IPS DF 6.9 (cell line): ENCODE measurements at places on chromosomes 5 and 9.

- DNase-seq, result no peak
- no peaks in the 10 kb centered on the region for H3K27me3 ChIP-seq
- no peak overlapping the region for H3K4me3 ChIP-seq
- no peaks in the 10 kb centered on the region for H3K4me1 ChIP-seq
- no peak overlapping the region for H3K27ac ChIP-seq
These were observed 384.8 kb upstream of the PCSK5 start for GRCh38 chr9:75505654-75506053.

DNA sequence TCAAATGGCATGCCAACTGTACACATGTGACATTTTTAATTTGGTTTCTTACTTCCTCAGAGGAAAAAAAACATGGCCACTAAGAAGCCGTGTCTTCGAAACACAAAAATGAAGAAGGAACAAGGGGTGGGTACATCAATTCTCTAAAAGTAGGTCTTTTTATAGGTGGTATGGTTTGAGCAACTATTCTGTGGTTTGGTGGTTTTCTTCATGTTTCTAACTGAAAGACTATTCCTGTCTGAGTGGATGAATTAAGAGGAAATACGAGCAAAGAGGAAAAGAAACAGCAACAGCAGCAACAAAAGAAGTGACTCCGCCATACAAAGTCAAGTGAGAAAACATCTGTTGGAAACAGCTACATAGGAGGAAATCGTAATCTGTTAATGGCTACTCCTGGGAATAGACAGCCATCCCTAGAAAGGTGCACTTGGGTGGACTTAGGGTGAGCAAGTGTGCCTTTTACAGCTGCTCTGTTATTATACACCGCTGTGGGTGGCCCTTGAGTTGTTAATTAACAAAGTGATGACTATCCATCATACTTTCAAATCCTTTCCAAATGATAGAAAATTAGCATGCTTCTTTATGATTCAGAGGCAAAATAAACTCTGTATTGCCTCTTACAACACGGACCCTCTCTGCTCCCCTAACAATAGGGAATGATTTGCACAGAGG is 575.8 kb downstream of the TLE1 start:
- DNase-seq, result no peak
- H3K27me3 ChIP-seq, result no peaks in the 10 kb centered on the region; the same call in 1 of the 2 replicates
- H3K27ac ChIP-seq, result no peak overlapping the region
- H3K4me1 ChIP-seq, result peaks cover 6% of the 10 kb centered on the region; the same call in 1 of the 2 replicates
- no peaks in the 10 kb centered on the region for H3K36me3 ChIP-seq
- no peak overlapping the region for H3K4me3 ChIP-seq

DNA sequence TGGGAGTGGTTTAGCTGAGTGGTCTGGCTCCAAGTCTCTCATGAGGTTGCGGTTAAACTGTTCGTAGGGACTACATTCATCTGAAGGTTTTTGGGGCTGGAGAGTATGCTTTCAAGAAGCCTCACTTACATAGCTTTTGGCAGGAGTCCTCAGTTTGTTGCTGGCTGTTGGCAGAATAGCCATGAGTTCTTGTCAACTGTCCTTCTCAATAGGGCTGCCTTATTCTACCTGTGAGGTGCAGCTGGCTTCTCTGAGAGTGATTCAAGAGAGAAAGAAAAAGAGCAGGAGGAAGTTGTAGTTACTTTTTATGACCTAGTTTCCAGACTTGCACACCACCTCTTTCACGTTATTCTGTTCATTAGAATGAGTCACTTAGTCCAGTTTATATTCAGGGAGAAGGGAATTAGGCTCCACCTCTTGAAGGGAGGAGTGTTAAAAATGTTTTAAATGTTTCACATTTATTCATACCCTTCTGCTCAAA is 33.2 kb downstream of the YTHDC2 start:
- H3K4me3 ChIP-seq, result no peak overlapping the region
- H3K27ac ChIP-seq, result no peak overlapping the region
- H3K27me3 ChIP-seq, result no peaks in the 10 kb centered on the region

GRCh38 chr9:133204993-133205336 is 4.1 kb downstream of the OBP2B start:
- DNase-seq, result no peak
- no peak overlapping the region for H3K4me3 ChIP-seq
- H3K4me1 ChIP-seq, result no peaks in the 10 kb centered on the region

GRCh38 chr5:73189871-73190376 is 16.9 kb downstream of the TMEM174 start:
- H3K4me1 ChIP-seq, result no peaks in the 10 kb centered on the region
- no peaks in the 10 kb centered on the region for H3K36me3 ChIP-seq
- H3K4me3 ChIP-seq, result no peak overlapping the region
- H3K27ac ChIP-seq, result no peak overlapping the region
- no peaks in the 10 kb centered on the region for H3K27me3 ChIP-seq

GRCh38 chr9:37410969-37411785 is 11.3 kb upstream of the GRHPR start:
- peaks cover 4% of the 10 kb centered on the region; the same call in 1 of the 2 replicates for H3K4me1 ChIP-seq
- H3K4me3 ChIP-seq, result no peak overlapping the region
- no peak overlapping the region for H3K27ac ChIP-seq
- no peaks in the 10 kb centered on the region for H3K36me3 ChIP-seq
- no peaks in the 10 kb centered on the region for H3K27me3 ChIP-seq

DNA sequence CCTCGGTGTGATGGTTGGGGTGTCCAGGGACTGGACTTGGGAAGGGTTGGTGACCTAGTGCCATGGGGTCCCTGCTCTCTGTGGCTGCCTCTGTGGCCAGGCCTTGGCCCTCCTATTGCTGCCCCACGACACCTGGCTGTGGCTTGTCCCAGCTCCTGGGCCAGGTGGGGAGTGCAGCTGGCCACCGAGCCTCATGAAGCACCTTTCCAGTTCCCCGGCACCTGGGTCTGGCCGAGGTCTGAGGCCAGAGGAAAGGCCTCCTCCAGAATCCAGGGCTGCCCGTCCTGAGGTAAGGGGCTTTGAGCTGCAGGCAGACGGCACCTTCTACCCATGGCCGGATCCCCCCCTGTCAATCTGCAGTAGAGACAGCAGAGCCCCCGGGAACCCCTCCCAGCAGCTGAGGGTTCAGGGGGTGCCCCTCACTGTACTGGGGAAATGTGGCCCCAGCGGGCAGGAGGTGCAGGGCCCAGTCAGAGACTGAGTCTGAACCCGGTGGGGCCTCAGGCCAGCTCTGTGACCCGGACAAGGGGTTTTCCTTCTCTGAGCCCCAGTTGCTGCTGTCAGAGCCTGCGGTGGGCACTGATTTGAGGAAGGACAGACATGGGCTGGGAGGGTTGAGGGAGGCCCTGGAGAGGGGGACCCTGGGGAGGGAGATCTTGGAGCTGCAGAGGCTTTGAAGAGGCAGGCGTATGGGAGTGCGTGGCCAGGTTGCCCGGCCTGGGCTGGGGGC is 54.5 kb downstream of the RXRA start:
- no peak overlapping the region for H3K27ac ChIP-seq
- DNase-seq, result no peak
- H3K4me3 ChIP-seq, result no peak overlapping the region
- peaks cover 2% of the 10 kb centered on the region; the same call in 1 of the 2 replicates for H3K4me1 ChIP-seq
- no peaks in the 10 kb centered on the region for H3K36me3 ChIP-seq
- H3K27me3 ChIP-seq, result no peaks in the 10 kb centered on the region
